ENCODE measurements at places on chromosomes 2 and 18.

DNA sequence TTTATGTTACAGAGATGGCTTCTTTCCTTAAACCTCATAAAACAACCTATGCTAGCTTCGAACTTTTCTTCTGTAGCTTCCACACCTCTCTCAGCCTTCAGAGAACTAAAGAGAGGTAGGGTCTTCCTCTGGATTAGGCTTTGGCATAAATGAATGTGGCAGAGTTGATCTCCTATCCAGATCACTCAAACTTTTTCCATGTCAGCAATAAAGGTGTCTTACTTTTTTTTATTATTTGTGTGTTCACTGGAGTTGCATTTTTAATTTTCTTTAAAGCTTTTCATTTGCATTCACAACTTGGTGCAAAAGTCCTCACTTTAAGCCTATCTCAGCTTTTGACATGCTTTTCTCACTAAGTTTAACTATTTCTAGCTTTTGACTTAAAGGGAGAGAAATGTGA is 66.0 kb downstream of the LANCL1 start:
- no peak for DNase-seq

- no peak for DNase-seq
Observed at GRCh38 chr2:68466361-68466777, 725 bp downstream of the FBXO48 start.

- DNase-seq: no peak
Observed at GRCh38 chr2:68250652-68251186, 1.6 kb downstream of the PPP3R1 start.

GRCh38 chr2:30336978-30337841 is 105.9 kb downstream of the LBH start:
- no peak for DNase-seq

DNA sequence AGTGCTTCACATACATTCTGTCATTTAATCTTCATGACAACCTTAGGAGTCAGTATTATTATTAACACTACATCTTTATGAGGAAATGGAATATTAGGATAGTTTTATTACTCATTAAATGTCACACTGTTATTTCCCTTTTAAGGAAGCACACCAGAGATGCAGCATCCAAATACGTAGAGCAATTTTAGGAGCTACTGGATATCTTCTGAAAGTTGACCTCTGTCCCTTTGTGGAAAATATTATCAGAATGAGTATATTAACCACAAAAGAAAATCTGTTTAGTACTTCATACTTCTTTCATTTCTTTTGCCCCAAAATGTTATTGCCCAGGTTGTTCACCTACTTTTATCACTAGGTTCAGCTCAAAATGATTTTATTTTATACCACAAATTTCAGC is 72.9 kb upstream of the APCDD1 start:
- DNase-seq: no peak

- peak; percentile 73 for DNase-seq
Observed at GRCh38 chr2:26330114-26330549, 15.8 kb upstream of the SELENOI start.

GRCh38 chr2:88187038-88187676 is 17.0 kb downstream of the THNSL2 start:
- DNase-seq: peak; percentile 78

GRCh38 chr2:25078170-25079049 is 36.5 kb downstream of the EFR3B start:
- peak; percentile 54 for DNase-seq

DNA sequence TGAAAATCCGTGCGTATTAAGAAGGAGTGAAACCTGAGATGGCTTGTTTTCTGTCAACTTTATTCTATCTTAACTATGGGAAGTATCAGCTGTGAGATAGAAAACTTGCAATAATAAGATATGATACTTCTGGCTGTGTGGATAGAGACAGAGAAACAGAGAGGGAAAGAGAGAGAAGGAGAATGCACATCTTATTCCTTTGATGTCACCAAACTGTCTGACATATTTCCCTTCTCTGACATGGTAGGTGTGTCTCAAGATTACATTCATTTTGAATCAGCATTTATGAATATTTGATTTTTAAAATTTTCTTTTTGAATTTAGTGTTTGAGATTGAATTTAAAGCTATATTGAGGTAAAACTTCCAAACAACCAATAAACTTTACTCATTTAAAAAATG is 69.4 kb downstream of the CDC42EP3 start:
- no peak for DNase-seq

- peak; percentile 13 for DNase-seq
Observed at GRCh38 chr2:119429225-119429981, 2.3 kb upstream of the TMEM37 start.

- no peak for DNase-seq
Observed at GRCh38 chr2:239339726-239340601, 60.9 kb downstream of the HDAC4 start.

DNA sequence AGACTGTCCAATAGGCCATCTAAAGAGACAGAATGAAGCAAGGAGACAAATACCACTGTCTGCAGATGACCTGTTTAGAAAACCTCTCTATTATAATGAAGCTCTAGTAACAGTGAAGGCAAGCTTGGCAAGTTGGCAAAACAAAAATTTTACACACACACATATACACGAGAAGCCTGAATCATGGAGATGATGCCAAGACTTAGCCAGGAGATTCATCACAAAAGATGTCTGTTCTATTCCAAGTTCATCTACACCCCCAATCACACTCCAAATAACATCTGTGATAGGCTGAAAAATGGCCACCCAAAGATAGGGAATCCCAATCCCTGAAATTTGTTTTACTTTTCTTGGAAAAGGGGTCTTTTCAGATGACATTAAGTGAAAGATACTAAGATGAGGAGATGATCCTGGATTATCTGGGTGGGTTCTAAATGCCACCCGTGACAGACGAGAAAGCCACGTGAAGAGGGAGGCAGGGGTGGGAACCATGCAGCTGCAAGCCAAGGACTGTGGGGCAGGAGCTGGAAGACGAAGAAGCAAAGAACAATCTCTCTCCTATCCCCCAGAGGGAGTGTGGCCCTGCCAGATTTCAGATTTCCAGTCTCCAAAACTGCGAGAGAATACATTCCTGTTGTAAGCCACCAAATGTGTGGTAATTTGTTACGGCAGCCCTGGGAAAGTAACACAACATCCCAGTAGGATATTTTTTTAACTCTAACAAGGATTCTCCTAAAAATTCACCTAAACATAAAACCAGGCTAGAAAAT is 20.0 kb downstream of the HDLBP start:
- no peak for DNase-seq

GRCh38 chr18:9575558-9575957 is 38.8 kb downstream of the PPP4R1 start:
- DNase-seq: peak; percentile 43

GRCh38 chr2:119174216-119174992 is 15.9 kb upstream of the C1QL2 start:
- DNase-seq: no peak

DNA sequence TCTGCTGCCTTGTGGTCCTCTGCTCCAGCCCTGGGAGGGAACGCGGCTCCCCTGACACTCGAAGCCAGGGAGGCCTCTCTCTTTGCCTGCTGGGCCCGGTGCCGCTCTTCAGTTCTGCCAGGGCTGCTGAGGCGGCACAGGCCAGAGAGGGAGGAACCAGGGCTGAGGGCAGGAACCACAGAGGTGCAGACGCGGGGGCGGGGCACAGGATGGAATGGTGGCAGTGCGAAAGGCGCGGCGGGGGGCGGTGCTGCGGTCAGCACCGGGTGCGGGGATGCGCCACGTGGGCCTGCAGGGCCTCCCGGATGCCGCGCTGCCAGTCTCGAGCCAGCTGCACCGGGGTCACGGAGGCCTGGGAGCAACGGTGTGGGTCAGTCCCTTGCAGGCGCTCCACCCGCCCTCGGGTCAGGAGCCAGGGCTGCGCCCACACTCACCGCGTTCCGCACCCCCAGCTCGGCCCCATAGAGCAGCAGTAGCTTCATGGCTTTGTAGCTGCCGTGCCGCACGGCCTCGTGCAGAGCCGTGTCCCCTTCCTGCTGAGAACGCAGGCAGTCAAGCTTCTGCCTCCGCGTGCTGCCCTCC is 4.4 kb downstream of the ANKRD23 start:
- DNase-seq: no peak

DNA sequence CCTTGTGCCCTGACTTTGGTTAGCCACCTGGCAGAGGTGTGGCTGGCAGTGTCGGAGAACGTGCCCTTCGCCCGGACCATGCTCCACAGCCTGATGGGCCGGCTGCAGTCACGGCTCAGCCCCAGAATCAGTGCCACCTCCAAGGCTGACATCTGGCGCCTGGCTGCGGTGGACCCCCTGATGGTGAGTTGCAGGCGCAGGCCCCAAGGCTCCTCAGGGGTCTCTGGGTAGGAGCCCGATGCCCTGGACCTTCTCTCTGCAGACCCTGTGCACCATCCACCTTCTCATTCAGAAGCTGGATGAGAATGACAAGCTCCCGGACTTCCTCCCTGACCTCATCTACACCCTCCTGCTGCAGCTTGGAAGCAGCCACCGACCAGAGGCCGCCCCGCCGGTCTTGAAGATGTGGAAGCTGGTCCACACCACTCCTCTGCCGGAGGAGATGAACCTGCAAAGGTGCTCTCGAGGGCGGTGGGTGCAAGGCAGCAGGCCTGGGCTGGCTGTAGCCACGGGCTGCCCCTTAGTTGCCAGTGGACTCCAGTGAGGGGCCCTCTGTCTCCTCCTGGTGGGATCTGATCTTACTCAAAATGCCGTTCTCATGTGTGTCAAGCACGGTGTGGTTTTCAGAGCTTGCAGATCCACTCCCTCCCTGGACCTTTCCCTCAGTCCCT is 32.1 kb downstream of the HJURP start:
- DNase-seq: no peak

DNA sequence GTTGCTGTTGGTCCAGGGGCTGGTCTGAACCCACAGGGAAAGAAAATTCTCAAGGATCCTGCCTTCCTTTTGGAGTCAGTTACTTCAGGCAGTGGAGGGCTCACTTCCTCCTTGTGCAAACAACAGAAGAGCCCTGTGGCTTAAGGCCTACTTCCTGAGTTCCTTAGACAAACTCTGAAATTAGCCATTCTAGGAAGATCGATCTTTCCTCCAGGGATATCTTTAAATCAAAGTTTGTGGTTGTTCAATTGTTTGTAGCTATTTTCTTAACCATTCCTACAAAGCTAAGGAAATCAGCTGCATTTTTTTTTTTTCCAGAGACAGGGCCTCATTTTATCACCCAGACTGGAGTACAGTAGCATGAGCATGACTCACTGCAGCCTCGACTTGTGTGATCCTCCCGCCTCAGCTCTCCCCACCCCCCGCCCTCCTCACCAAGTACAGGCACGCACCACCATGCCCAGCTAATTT is 156.0 kb downstream of the TANC1 start:
- no peak for DNase-seq

GRCh38 chr2:44817673-44818335 is 123.7 kb upstream of the SIX3 start:
- no peak for DNase-seq

DNA sequence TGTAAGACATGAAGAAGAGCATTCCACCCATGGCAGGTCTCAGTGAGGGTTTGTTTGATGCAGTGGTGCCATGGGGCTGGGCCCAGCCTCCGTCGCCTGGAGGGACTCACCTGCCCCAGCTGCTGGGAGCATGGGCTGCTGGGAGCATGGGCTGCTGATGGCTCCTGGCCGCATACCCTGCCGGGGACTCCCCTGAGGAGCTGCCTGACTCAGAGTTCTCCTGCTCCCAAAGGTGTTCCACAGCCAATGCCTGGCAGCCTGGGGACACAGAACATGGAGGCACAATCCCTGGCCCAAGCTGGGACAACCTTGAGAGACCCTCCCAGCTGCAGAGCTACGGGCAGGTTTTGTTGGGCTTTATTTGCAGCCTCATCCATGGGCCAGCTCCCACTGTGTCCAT is 108.4 kb downstream of the COPS8 start:
- no peak for DNase-seq

GRCh38 chr2:163604941-163605555 is 130.8 kb downstream of the FIGN start:
- DNase-seq: no peak

DNA sequence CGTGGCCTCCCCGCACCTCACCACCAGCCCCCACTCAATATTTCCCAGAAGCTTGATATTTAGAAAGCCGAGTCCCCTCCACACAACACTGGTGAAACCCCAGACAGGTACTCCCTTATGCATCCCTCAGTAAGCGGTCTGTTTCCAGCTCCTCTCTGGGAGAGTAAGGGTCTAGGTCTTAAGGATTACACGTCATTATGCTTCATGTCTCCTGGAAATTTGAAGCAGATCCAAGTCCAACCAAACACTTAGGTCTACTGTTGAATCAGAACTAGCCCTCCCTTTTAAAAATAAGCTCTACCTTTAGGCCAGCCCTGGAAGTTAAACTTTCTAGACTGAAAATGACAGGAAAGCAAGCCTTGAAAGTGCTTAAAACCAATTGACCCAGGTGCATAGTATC is 1.5 kb upstream of the OST4 start:
- DNase-seq: no peak

GRCh38 chr2:30060562-30060961 is 86.2 kb upstream of the YPEL5 start:
- DNase-seq: no peak

DNA sequence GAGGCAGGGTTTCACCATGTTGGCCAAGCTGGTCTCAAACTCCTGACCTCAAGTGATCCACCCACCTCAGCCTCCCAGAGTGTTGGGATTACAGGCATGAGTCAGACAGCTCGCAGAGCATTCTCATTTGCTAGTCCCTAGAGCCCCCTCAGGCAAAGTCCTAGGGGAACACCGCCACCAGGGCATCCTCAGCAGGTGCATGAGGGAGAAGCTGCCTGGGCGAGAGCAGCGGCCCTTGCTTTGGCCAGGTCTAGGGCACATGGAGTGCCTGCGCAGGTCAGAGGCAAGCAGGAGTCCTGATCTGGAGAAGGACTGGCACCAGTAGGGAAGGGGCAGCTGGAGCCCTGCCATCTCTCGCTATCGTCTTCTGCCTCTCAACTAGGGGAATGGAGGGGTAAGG is 32.4 kb downstream of the NGEF start:
- DNase-seq: no peak

DNA sequence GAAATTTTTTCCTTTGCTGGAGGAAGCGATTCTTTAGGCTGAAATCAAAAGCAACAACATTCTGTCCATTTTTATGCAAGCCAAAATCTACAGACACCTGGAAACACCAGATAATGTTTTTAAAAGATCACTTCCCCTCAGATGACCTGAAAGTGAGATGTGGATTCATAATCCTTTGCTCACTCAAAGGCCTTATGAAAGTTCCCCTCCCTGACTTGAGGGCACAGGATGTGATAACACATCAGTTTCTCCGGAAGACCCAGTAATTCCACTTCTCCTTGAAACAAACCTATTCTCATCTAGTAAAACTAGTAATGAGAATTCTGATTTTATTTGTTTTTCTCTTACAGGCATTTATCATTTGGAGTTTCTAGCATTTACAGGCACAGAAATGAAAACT is 218.3 kb upstream of the RND3 start:
- no peak for DNase-seq

GRCh38 chr2:40346535-40347354 is 105.1 kb downstream of the SLC8A1 start:
- no peak for DNase-seq

- DNase-seq: no peak
Observed at GRCh38 chr18:26575865-26576217, 27.5 kb upstream of the KCTD1 start.

GRCh38 chr2:241854342-241855244 is 4.1 kb downstream of the PDCD1 start:
- DNase-seq: no peak

- DNase-seq: no peak
Observed at GRCh38 chr2:236177604-236177966, 9.4 kb upstream of the GBX2 start.

All from spinal cord (tissue), 10 donors.